Naive thymus-derived CD4-positive, alpha-beta T cell (primary cell): ENCODE measurements at places on chromosomes 12 and 14. TPM values are rescaled to one million over a fixed set of nuclear protein-coding genes. Genes with fewer than 3 reads are reported as not detected.

Gene KRT79
- not detected for polyA plus RNA-seq

Gene ALX1
- not detected for polyA plus RNA-seq

Gene PTHLH
- not detected for polyA plus RNA-seq

Gene CCDC196
- polyA plus RNA-seq = not detected

Gene HIGD1C
- polyA plus RNA-seq = not detected

Gene SOAT2
- 0.31 TPM for polyA plus RNA-seq

Gene MYL6B
- 6.7 TPM for polyA plus RNA-seq

Gene PLEKHD1
- polyA plus RNA-seq = not detected

Gene CCDC197
- not detected for polyA plus RNA-seq

Gene BATF
- 24.7 TPM for polyA plus RNA-seq

Gene SLC11A2
- polyA plus RNA-seq = 14.0 TPM

Gene GPATCH2L
- 16.7 TPM for polyA plus RNA-seq

Gene NPFF
- polyA plus RNA-seq = not detected

Gene DHH
- not detected for polyA plus RNA-seq

Gene CPNE6
- not detected for polyA plus RNA-seq

Gene SIX6
- not detected for polyA plus RNA-seq

Gene C12orf75
- 29.1 TPM for polyA plus RNA-seq

Gene SLCO1B1
- not detected for polyA plus RNA-seq

Gene MANSC4
- not detected for polyA plus RNA-seq

Gene GALNT6
- 14.0 TPM for polyA plus RNA-seq
